ENCODE measurements at places on chromosomes 13 and 19.
A peak's percentile ranks its signal among the peaks of the same experiment; 100 is the strongest.

DNA sequence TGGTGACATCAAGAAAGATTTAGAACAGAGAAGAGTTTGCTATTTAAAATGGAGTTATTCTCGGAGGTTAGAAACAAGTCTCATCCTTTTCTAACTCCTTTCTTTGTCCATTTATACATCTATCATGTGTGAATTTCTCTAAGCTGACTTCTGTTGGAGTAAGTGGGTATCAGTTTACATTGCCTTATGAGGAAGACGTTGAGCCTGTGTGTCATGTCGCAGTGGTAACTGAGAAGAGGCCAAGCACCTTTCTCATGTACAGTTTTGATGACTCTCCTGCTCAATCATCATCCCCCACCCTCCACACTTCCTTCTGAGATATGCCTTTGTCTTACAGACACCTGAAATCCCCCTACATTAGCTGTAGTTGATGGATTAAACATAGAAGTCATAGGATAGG, 624.8 kb downstream of the LIG4 start:
- DNase-seq: no peak

DNA sequence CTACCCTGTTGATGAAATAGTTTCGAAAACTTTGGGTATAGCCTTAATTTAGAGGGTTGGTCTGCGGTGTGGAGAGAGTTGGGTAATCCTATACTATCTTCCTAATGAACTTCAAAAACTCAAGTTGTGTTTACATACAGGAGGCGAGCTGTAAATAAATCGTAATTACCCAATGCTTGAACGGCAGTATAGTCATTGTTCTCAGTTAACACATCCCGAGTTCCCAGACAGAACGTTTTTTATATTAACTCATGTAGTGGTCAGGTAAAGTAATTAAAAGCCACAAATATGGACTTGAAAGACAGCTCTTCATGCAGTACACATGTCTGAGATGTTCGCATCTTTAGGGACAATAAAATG, 1.5 kb downstream of the PDS5B start:
- DNase-seq: no peak

DNA sequence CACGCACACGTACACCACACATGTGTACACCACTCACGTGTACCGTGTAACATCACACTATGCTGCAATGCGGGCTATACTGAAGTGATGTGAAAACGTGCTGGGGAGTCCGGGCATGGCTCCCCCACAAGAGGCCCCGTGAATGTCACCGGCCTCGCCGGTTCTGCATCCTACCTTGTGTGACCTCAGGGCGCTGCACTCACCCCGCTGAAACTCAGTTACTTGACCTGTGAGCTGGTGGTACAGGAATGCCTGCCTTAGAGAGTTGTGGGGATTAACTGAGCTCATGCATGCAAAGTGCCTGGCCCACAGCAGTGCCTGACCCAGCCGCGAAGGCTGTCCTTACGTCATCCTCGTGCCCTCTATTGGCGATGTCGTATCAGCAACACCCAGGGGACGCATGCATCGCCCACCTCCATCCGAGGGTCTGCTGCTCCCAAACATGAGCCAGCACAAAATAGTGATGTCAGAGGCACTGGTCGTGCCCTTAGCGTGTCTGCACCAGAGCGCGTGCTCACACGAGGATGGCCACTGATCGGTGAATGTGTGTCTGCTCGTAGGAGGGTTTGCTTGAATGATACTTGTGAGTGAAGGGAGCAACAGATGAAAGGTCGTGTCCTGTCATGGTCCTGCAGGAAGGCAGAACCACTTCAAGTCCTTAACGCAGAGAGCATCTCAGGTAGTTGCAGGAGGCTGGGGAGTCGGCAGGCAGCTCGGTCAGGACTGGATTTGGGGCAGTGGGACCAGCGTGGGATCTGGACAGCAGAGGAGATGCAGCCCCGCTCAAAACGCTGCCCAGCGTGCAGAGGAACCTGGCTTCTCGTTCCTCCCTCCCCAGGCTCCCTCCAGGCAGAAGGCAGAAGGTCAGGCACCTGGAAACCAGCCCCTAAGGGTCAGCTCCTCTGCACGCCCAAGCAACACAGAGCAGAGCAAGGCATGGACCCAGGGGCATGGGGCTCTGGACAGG, 126.2 kb upstream of the SPACA7 start:
- no peak for DNase-seq

- no peak for DNase-seq
Observed at GRCh38 chr13:71240911-71241310, 626.1 kb downstream of the DACH1 start.

- DNase-seq: peak; percentile 59
Observed at GRCh38 chr19:1860042-1860775, 3.2 kb downstream of the KLF16 start.

- DNase-seq: no peak
Observed at GRCh38 chr19:16117594-16118033, 5.9 kb downstream of the RAB8A start.
